Urinary bladder (tissue), 4 donors: ENCODE measurements at places on chromosomes 2 and 18. TPM values are rescaled to one million over a fixed set of nuclear protein-coding genes. Genes with fewer than 3 reads are reported as not detected.

- DNase-seq, result no peak
Observed at GRCh38 chr18:79523736-79524180, 128.0 kb downstream of the NFATC1 start.

SERPINB10 gene
- polyA plus RNA-seq, result not detected

- no peak for DNase-seq
Observed at GRCh38 chr2:60644951-60645350, 91.5 kb upstream of the BCL11A start.

- DNase-seq, result no peak
Observed at GRCh38 chr18:59639821-59640220, 57.4 kb downstream of the CCBE1 start.

- no peak for DNase-seq
Observed at GRCh38 chr2:74261204-74261864, 62.9 kb downstream of the MTHFD2 start.

- DNase-seq, result no peak
Observed at GRCh38 chr2:127640082-127641072, 5.6 kb upstream of the GPR17 start.

IL1RL1 gene
- polyA plus RNA-seq, result 7.3 TPM

AOX1 gene
- 140 TPM for polyA plus RNA-seq

ASB18 gene
- polyA plus RNA-seq, result not detected

DNA sequence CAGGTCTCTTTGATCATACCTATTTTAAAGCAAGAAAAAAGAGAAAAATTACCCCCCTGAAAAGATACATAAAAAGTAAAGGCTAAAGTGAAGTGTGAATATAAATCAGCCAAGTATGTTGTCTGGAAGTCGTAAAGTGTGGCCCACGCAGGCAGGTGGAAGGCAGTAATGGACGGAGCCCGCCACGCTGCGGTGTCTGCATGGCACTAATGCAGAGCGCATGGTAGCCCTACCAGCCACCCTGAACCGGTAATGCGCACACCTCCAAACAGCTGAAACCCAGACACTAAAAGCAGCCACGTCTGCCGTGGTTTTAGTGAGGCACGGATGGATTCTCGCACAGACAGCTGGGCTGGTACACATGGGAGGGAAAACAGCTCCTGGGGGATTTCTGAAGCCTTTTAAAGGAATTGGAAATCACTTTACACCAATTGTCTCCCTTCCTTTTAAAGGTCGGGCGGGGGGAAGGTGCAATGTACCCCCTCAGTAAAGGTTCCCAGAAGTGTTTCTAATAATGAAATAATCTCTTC is 615.2 kb downstream of the CNTNAP5 start:
- no peak for DNase-seq

SLC4A5 gene
- polyA plus RNA-seq, result 0.92 TPM

GRCh38 chr2:231394211-231395141 is 1.0 kb upstream of the B3GNT7 start:
- DNase-seq, result no peak

- DNase-seq, result no peak
Observed at GRCh38 chr2:39933196-39933595, 154.1 kb upstream of the THUMPD2 start.

LTBP1 gene
- 97.7 TPM for polyA plus RNA-seq

- DNase-seq, result no peak
Observed at GRCh38 chr18:68017385-68017784, 500.9 kb upstream of the DSEL start.

GPR39 gene
- polyA plus RNA-seq, result 1.4 TPM

GRCh38 chr2:201839727-201840126 is 33.4 kb downstream of the CDK15 start:
- no peak for DNase-seq

GRCh38 chr2:72824224-72824842 is 1.5 kb downstream of the EXOC6B start:
- no peak for DNase-seq

DNA sequence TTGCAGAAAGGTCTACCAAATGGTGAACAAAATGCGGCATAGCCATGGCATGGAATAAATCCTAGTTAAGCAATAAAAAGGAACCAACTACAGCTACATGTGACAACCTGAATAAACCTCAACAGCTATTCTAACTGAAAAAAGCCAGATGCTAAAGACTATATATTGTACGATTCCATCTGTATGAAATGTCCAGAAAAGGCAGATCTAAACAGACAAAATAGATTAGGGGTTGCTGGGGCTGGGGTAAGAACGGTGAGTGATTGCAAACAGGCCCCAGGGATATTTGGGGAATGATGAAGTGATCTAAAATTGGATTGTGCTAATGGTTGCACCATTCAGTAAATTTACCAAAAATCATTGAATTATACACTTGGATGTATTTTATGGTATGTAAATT is 2.8 kb downstream of the CCDC68 start:
- DNase-seq, result no peak

- no peak for DNase-seq
Observed at GRCh38 chr2:88053934-88054781, 1.4 kb downstream of the KRCC1 start.

KCNG2 gene
- polyA plus RNA-seq, result 0.46 TPM

CENPA gene
- 0.53 TPM for polyA plus RNA-seq

DNA sequence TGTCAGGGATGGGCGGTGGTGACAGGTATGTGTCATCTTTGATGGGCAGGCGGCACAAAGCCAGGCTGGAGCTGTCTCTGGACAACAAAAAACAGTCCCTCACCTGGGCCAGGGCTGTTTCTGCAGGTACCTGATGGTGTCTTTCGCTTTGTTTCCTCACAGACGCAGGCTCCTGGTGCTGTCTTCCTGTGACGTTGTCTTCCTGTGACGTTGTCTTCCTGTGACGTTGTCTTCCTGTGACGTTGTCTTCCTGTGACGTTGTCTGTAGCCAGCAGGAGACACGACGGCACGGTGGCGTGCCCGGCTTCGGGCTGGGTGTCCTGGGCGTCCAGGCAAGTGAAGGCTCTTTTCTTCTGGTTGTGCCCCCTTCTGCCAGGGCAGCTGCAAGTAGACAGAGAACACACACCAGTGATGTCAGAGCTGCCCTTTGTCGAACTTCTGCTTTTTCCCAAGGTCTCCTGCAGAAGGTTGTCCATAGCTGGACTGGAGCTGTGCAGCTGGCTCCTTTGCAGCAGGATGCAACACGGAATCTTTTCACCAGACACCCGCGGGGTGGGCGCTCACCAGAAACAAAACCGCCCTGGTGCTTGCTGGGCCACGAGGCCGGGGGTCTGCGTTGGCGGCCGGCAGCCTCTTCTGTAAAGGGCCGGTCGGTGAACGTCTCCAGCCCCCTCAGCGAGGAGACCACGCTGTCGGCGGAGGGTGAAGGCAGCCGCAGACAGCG is 21.1 kb downstream of the GPR35 start:
- no peak for DNase-seq

NLRC4 gene
- 0.67 TPM for polyA plus RNA-seq

GRCh38 chr2:113899166-113899565 is 9.3 kb downstream of the ACTR3 start:
- no peak for DNase-seq

FZD7 gene
- 92.2 TPM for polyA plus RNA-seq

- DNase-seq, result no peak
Observed at GRCh38 chr2:192091476-192091875, 103.3 kb downstream of the TMEFF2 start.

PIKFYVE gene
- polyA plus RNA-seq, result 9.8 TPM

- DNase-seq, result no peak
Observed at GRCh38 chr2:49807689-49808088, 653.4 kb upstream of the FSHR start.

DNA sequence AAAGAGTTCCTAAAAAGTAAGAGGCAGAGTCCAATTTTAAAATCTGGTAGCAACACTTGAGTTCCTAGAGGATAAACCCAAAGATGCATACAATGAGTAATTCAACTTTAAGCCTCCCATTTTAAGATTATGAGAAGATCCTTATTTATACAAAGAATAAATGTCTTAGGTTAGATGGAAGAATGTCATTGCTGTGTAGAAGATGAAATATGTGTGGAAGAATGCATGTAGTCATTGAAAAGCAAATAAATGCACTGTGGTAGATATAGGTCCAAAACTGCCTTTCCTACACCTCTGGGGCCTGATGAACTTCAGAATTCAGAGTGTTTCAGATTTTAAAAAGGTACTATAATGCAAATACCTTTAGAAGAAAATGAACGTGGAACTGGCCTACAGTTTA is 58.7 kb upstream of the LRP1B start:
- DNase-seq, result no peak

DNA sequence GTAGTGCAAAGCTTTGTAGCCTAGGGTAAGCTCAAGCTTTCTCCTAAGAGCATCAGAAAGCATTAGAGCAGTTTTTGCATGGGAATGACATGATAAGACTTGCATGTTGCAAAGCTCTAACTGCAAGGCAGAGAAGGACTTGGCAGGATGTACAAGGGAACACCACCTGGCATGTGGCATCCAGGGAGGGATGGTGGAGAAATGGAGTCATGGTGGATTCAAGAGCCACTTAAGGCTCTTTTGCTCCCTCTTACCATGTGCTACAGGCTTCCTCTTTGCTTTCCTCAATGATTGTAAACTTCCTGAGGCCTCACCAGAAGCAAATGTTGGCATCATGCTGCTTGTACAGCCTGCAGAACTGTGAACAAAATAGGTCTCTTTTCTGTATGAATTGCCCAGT is 266.0 kb downstream of the GLI2 start:
- DNase-seq, result no peak

GRCh38 chr18:22676423-22676822 is 256.7 kb upstream of the RBBP8 start:
- DNase-seq, result no peak

ELMOD3 gene
- 21.0 TPM for polyA plus RNA-seq

SLC16A14 gene
- 4.9 TPM for polyA plus RNA-seq

DNA sequence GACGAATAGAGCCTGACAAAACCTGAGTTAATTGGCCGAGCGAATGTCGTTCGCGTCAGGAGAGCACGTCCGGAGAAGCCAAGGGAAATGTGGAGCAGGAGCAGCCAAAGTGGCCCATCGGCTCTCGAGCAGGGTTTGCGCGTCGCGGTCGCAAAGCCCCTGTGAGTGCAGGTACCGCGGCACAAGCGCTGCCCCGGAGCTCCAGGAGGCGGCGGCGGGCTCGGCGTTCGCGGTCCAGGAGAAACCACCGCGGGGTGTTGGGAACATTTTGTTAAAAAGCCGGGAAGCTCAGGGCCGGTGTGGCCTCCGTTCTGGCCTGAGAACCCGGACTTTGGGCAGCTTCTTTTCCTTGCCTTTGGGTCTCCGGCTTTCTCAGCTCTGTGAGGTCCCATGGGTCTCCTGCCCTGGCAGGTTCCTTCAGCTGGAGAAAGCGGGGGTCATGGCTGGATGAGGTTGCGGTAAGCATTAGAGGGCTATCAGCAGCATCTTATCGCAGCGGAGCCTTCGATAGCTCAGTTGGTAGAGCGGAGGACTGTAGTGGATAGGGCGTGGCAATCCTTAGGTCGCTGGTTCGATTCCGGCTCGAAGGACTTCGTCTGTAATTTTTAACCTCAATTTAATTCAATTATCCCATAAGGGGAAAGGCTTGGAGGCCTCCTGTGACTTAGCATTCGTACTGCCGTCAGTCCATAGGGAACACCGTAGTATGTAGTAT is 1.0 kb upstream of the AGBL5 start:
- DNase-seq, result peak; percentile 96

- DNase-seq, result no peak
Observed at GRCh38 chr2:182345384-182345783, 81.5 kb downstream of the PDE1A start.

DNA sequence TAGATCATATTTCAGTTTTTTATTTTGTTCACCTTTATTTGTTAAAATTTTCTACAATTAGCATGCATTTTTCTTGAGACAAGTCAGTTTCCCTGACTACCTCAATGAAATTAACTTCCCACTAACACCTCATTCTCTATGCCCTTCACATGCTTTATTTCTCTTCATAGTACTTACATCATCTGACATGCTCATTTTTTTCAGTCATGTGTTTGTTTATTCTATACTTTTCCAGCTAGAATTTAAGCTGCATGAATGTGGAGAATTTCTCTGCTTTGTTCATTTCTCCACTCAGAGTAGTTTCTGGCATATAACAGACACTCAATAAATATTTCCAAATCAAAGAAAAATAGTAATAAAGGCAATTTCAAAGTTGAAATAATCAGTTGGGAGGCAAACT is 78.9 kb upstream of the SCN7A start:
- DNase-seq, result no peak

DNA sequence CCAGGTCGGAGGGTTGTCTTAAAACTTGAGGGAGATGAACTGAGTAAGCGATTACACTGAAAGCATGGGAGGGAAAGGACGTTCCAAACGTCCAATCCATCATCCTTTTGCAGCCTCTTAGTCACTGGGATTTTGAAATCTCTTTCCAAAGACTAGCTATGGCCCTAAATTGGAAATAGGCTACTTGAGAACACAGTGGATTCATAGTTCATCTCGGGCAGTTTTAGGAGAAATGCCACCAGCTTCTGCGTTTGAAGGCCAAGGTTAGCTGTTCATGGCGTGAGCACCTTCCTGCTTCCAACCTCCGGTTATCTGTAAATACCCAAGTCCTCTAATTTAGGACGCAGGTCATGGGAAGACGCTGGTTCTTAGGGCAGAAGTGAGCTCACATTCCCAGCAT is 821 bp upstream of the EML6 start:
- no peak for DNase-seq

SLC39A6 gene
- polyA plus RNA-seq, result 42.1 TPM

GRCh38 chr2:204871231-204871953 is 326.1 kb downstream of the PARD3B start:
- DNase-seq, result peak; percentile 15

OBSL1 gene
- 67.9 TPM for polyA plus RNA-seq

DNA sequence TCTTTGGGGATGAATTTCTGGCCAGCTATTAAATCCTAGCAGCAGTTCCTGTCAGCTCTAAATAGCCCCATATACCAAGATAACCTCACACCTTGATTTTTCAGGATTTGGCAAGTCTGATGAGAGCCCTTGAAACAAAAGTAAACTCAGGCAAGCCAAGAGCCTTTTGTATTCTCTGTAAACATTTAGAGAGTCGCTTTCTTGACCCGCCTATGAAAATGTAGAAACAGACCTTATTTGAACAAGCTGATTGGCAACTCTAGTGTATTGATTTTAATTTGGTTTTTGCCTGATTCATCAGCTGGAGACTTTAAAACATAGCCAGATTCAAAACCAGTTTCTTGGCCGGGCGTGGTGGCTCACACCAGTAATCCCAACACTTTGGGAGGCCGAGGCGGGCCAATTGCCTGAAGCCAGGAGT is 43.4 kb downstream of the CABLES1 start:
- no peak for DNase-seq

GRCh38 chr2:156864325-156864724 is 393.2 kb upstream of the GALNT5 start:
- no peak for DNase-seq
